Activated T-cell treated with anti-CD3 and anti-CD28 coated beads, Interleukin-2, amount 50 U/mL, for 4 hours (primary cell): ENCODE measurements at places on chromosomes 12 and 14. TPM values are rescaled to one million over a fixed set of nuclear protein-coding genes. Genes with fewer than 3 reads are reported as not detected.

TAS2R20 gene
- 0.61 TPM for total RNA-seq

HOXC12 gene
- not detected for total RNA-seq

CLSTN3 gene
- 12.2 TPM for total RNA-seq

APOF gene
- total RNA-seq, result 0.16 TPM

KLHL28 gene
- 11.5 TPM for total RNA-seq

YEATS4 gene
- 36.2 TPM for total RNA-seq

ANKRD33 gene
- total RNA-seq, result not detected

RPS6KL1 gene
- total RNA-seq, result 20.7 TPM

NEUROD4 gene
- total RNA-seq, result not detected

DPPA3 gene
- not detected for total RNA-seq

CINP gene
- 58.4 TPM for total RNA-seq

OTOGL gene
- total RNA-seq, result not detected

IAPP gene
- not detected for total RNA-seq

STXBP6 gene
- total RNA-seq, result not detected

LGR5 gene
- total RNA-seq, result not detected

DNA sequence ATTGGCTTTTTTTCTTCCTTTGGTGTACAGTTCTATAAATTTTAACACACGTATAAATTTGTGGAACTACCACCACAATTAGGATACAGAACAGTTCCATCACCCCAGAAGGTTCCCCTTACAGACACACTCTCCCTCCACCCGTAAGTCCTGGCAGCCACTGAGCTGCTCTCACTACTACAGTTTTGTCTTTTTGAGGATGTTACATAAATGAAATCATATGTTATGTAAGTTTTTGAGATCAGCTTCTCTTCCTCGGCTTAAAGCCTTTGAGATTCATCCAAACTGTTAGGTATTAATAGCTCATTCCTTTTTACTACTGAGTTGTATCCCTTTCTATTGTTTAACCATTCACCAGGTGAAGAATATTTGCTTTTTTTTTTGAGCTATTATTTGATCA, 74.3 kb upstream of the SLC24A4 start:
- no peak for DNase-seq

GRCh38 chr14:54566410-54567223, at the start of gene SAMD4A:
Gene SAMD4A (plus strand): TSS chr14:54567128. CDS start chr14:54567917, 789 bp downstream.
- DNase-seq, result peak; percentile 63

- no peak for DNase-seq
These were observed 33.2 kb downstream of the AKAP3 start for GRCh38 chr12:4615667-4616066.

GRCh38 chr12:80033448-80033847, 65.9 kb upstream of the OTOGL start:
- no peak for DNase-seq

DNA sequence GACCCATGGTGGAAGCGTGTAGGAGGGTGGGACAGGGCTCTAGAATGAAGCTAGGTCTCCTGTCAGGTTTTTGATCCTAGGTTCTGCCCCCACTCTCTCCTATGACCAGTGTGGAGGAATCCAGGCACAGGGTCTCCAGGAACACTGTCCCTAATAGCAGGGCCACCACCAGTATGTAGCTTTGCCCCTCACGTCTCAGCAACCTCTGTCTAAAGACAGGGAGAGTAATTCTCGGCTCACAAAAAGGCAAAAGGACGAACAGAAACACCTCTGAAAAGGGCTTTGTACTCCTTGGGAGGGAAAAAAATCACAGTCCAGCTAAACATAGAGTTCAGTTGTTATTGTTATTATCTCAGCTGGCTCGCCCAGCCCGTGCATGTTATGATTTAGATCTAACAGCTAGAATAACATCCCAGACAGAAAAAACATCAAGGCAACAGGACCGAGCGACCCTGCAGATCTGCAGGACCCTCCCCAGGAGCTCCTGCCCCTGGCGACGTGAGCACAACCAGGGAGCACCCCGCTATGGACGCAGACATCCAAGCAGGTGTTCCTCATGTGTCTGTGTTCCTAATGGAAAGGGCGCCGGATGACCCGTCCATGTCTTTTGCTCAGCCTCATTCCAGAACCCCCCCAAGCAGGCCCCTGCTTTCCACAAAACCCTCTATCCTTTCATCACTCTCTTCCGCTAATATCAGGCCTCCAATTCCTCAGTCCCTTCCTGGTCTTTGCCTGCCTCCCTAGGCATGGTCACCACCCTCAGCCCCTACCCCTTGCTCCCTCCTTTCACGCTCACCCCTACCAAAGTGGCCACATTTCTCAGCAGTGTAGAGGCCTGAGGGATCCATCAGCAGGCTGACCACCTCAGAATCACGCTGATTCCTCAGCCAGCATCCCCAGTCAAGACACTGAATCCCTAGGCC, 14.2 kb upstream of the SLC6A12 start:
- no peak for DNase-seq

- no peak for DNase-seq
These were observed 576.2 kb upstream of the TBX3 start for GRCh38 chr12:115259968-115260747.

GRCh38 chr12:113535100-113535499, 63.4 kb upstream of the LHX5 start:
- no peak for DNase-seq

GRCh38 chr12:63782466-63782865, 2.8 kb downstream of the RXYLT1 start:
- no peak for DNase-seq

- DNase-seq, result no peak
These were observed 15.7 kb downstream of the MAP3K9 start for GRCh38 chr14:70793637-70794036.

- DNase-seq, result no peak
These were observed 926.6 kb upstream of the TMEM132C start for GRCh38 chr12:127340381-127340780.

DNA sequence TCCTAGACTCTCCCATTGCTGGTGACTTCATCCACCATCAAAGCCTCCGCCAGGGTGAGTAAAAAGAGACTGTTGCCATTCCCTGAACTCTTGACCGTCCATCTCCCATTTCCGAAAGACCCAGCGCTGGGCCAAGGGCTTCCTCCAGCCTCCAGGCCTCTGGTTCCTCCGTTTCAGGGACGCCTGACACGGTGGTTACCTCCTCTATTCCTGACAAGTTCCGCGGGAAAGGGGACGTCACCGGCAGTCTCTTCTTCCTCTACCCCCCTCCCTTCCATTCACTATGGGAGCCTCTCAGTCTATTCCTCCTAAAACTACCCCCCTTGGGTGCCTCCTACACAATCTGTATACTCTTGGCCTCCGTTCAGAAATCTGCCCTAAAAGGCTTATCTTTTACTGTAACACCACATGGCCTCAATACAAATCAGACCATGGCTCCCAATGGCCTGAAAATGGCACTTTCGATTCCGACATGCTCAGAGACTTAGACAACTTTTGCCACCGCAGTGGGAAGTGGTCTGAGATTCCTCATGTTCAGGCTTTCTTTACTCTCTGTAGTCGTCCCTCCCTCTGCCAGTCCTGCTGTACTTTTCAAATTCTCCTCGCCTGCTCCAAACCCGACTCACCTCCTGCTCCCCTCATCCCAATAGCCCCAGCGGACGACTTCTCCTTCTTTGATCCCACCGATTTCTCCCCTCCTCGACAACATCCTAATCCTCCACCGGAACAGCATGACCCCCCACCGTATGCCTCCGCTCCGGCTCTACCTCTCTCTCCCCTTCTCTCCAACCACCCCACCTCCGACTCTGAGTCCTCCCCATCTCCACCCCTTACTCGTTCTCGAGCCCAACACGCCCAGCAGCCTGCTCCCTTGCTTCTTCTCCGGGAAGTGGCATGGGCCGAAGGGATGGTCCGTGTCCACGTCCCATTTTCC, 70.4 kb downstream of the MOK start:
- no peak for DNase-seq

- no peak for DNase-seq
These were observed 47.9 kb downstream of the NEUROD4 start for GRCh38 chr12:55067701-55068100.

GRCh38 chr14:68285421-68286179, 466.0 kb downstream of the RAD51B start:
- peak; percentile 57 for DNase-seq

- no peak for DNase-seq
These were observed 671.4 kb downstream of the GALC start for GRCh38 chr14:87321548-87321947.

GRCh38 chr14:26775765-26776563, 178.1 kb upstream of the NOVA1 start:
- DNase-seq, result no peak

GRCh38 chr12:48995086-48995879, 3.9 kb downstream of the DDN start:
- DNase-seq, result peak; percentile 44

- DNase-seq, result no peak
These were observed 18.8 kb downstream of the TNFAIP2 start for GRCh38 chr14:103142026-103142425.

- no peak for DNase-seq
These were observed 21.0 kb upstream of the CIPC start for GRCh38 chr14:77077040-77077439.

DNA sequence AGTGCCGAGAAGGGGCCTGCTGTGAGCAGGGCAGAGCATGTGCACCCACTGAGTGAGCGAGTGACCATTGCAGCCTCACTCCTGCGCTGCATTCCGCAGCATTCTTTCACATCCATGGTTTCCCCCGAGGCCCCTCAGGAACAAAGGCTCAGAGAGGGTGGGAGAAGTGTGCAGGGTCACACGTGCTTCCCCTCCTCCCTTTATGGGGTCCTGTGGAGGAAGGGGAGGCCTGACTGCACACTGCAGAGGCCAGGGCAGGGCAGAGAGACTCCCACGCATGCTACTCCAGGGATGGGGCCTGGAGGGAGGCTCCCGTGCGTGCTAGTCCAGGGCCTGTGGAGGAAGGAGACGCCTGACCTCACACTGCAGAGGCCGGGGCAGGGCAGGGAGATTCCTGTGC, 63.2 kb downstream of the DIO3 start:
- DNase-seq, result no peak

GRCh38 chr12:82124711-82125380, 233.3 kb downstream of the CCDC59 start:
- DNase-seq, result no peak

- DNase-seq, result no peak
These were observed 15.5 kb downstream of the E2F7 start for GRCh38 chr12:77049767-77050353.

DNA sequence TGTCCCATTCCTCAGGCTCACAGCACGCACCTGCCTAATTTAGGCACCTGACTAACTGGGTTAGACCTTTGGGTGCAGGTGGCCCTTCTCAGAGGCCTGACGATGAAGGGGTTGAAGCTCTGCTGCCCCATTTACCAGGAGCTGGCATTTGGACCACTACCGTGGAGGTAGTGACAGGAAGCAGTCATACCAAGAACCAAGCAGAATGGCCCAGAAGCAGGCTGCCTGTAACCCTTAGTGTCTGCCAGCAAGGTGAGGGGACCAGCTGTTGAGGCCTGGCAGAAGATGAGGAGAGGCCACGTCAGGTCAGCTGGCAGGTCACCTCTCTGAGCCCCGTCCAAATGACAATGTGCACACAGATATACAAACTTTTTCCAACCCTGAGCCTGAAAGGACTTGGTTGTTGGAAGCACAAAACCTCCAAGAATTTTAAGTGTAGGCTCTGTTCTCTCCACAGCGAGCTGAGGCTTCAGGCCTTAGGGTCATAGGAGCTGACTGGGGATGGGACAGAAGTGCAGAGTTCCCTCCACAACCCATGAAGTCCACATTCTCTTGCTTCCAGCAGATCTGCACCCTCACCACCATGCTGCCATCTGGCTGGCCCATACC, 23.1 kb downstream of the VASH1 start:
- no peak for DNase-seq

DNA sequence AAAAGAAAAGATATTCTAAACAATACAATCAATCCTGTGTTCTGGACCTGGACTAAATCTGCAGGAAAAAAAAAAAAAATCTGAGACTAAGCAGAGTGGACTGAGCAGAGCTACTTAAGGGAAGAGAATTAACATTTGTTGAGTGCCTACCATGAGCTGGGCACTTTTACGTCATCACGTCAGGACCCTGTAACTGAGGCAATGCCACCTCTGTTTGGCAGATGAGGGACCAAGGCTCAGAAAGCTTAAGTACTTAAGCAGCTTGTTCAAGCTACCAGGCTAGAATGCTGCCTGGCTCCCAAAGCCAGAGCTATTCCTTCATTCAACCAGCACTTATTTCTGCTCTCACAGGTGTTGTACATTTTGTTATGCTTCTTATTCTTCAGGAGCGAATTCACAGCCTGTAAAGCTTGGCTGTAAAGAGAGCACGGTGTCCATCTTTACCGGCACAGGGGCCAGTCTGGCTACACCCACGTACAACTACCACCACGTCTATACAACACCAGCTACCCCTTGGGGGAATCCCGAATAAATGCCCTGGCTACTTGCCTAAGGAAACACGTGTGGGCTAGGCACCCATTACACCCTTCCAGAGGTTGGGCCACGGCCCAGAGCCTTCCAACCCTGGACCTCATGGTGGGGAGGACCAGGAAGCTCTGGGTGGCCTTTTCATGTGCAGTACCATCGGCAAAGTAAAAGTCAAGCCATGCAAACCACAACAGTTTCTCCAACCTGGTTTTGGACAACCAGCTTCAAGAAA, 27.0 kb downstream of the TMCC3 start:
- no peak for DNase-seq

- no peak for DNase-seq
These were observed 93.2 kb downstream of the CHST11 start for GRCh38 chr12:104549815-104550480.

DNA sequence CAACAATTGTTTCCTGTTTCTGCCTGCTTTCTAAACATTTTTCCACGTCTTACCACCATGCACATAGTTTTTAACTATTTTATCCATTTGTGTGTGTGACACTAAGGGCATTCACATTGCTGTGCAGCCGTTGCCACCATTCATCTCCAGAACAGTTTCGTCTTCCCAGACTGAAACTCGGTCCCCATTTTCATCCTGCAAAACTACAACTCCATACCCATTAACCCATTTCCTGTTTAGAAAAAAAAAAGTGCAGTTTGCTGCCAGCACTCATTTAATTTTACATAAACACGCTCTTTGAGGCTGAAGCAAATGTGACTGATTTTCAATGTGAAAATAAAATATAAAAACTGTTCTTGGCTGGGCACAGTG, 15.5 kb downstream of the UBC start:
- no peak for DNase-seq

GRCh38 chr14:45198551-45198950, 54.5 kb downstream of the MIS18BP1 start:
- no peak for DNase-seq

DNA sequence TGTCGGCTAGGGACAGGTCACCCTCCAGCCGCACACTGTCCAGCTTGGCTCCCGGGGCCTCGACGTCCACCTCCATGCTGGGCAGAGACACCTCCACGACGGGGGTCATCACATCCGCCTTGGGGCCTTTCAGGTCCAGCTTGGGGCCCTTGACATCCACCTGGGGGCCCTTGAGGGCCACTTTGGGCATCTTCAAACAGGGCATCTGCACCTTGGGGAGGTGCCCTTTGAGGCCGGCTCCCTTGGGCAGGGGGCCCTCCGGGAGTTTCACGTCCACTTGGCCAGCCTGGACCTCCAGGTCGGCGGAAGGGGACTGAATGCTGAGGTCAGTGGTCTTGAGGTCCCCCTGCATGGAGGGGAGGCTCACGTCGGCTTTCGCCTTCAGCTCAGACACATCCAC, 17.9 kb downstream of the PLD4 start:
- no peak for DNase-seq
